Uterus (tissue), 4 donors: ENCODE measurements at places on chromosomes 6 and 20. TPM values are rescaled to one million over a fixed set of nuclear protein-coding genes. Genes with fewer than 3 reads are reported as not detected.

DNA sequence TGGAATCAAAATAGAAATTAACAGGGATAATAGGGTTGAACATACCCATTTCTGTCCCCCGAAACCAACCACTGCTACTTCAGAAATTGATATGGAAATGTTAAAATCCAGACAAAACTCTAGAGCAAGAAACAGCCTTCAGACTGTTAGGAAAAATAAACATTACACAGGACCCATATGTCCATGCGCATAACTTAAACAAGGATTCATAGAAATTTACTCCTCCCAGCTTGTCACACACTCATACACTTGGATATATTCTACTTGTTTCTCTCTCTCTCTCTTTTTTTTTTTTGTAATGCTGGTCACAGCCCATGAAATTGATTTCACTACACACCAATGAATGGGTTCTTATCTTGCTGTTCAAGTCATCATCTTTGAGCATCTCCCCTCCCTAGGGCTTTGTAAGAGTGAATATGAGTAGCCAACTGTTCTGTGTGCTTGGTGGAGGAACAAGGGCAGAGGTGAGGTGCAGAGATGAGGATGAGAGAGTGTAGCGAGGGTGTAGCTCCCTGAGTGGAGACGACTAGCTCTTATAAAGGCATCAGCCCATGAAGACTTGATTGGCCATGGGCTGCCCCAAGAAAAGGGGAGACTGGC lies 61.8 kb upstream of the MLN start:
- no peak overlapping the region for H3K4me3 ChIP-seq
- DNase-seq: no peak
- H3K27me3 ChIP-seq: no peaks in the 10 kb centered on the region

- H3K4me3 ChIP-seq: no peak overlapping the region
- no peaks in the 10 kb centered on the region for H3K27me3 ChIP-seq
- H3K4me1 ChIP-seq: no peaks in the 10 kb centered on the region
These were observed 33.4 kb upstream of the AAR2 start for GRCh38 chr20:36202891-36203338.

GRCh38 chr6:112910256-112910655 lies 563.1 kb downstream of the RFPL4B start:
- H3K4me1 ChIP-seq: no peaks in the 10 kb centered on the region
- H3K36me3 ChIP-seq: no peaks in the 10 kb centered on the region
- H3K27ac ChIP-seq: no peak overlapping the region
- no peak for DNase-seq
- H3K27me3 ChIP-seq: no peaks in the 10 kb centered on the region

Gene UNC5CL
- 1.2 TPM for total RNA-seq

DNA sequence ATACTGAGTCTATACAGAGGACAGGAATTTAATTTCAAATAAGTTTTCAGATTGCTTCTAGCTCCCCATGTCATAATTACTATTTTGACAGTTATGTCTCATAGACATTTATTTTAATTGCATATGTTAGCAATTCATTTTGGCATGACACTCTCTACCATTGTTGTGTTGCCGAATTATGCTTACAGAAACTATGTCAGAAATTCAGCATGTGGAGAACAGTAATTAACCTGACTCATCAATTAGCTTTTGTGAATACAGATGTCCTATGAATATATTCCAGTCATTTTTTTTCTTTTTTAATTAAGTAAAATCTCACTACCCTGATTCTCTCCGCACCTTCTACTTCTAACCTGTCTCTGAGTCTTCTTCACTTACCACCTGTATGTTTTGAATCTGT lies 105.1 kb downstream of the NKAIN2 start:
- no peaks in the 10 kb centered on the region for H3K4me1 ChIP-seq
- no peak overlapping the region for H3K27ac ChIP-seq
- no peak overlapping the region for H3K4me3 ChIP-seq
- no peaks in the 10 kb centered on the region for H3K36me3 ChIP-seq

DNA sequence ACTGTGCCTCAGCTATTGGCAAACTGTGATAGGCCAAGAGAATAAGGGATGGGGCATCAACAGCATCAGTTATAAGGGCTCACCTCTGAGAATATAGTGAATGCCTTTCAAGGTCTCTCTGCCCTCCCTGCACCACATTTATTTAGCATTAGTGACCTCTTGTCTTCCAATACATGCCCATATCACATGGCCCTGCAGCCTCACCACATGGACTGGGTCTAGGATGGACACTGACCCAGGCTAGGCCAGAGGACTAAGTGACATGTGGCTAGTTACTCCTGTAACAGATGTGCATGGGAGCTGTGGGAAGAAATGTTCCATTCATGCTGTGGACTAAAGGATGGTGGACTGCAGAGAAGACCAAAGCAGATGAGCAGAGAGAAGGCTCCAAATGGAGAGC lies 3.2 kb upstream of the BTN2A2 start:
- no peaks in the 10 kb centered on the region for H3K27me3 ChIP-seq
- DNase-seq: no peak
- no peak overlapping the region for H3K27ac ChIP-seq
- H3K4me3 ChIP-seq: no peak overlapping the region
- H3K36me3 ChIP-seq: no peaks in the 10 kb centered on the region

GRCh38 chr6:29663300-29664042 lies 6.6 kb downstream of the MOG start:
- H3K27ac ChIP-seq: no peak overlapping the region
- no peak overlapping the region for H3K4me3 ChIP-seq
- no peak for DNase-seq
- no peaks in the 10 kb centered on the region for H3K4me1 ChIP-seq

Gene SASH1
- total RNA-seq: 40.0 TPM

Gene FBXL4
- total RNA-seq: 40.9 TPM

GRCh38 chr6:44524476-44525227 lies 137.1 kb downstream of the CDC5L start:
- H3K4me3 ChIP-seq: no peak overlapping the region
- no peaks in the 10 kb centered on the region for H3K36me3 ChIP-seq
- no peak overlapping the region for H3K27ac ChIP-seq
- no peaks in the 10 kb centered on the region for H3K27me3 ChIP-seq
- H3K4me1 ChIP-seq: no peaks in the 10 kb centered on the region

GRCh38 chr6:169070506-169071176 lies 183.0 kb downstream of the THBS2 start:
- H3K27ac ChIP-seq: peak overlapping the region; percentile 90
- H3K27me3 ChIP-seq: no peaks in the 10 kb centered on the region
- H3K4me3 ChIP-seq: no peak overlapping the region
- H3K4me1 ChIP-seq: peaks cover 7% of the 10 kb centered on the region
- DNase-seq: peak; percentile 95

DNA sequence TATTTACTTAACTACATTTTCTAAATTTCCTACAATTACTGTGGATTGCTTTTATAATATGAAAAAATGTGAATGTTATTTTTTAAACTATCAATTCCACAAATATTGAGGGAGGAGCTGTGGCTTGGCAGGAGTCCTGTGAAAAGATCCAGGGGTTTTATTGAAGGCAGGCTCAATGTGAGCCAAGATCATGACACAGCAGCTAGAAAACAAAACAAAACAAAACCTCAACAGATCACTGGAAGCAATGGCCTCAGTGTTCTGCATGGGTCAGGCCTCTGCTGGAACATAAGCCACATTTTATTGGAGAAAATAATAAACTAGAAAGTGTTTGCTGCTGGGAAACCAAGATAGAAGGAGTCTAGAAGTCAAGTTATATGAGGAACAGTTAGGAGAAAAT lies 19.4 kb upstream of the RCAN2 start:
- no peaks in the 10 kb centered on the region for H3K27me3 ChIP-seq
- no peak overlapping the region for H3K4me3 ChIP-seq
- DNase-seq: no peak

Gene SMIM26
- 307 TPM for total RNA-seq

DNA sequence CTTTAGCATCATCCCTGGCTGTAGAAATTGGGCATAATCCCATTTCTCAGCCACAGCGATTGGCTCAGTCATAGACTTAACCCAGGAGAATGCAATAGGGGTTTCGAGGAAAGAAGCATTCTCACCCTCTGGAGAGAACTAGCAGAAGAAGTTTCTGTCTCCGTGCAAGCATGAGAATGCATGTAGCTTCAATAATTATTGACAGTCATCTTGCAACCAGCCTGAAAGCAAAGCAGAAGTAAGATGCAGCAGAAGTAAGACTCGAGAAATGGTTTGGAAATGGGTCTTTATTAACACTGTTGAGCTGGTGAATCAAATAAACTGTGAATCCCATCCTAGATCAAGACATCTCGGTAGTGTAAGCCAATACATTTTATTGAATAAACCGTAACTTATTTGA lies 828.8 kb upstream of the GJE1 start:
- H3K4me1 ChIP-seq: no peaks in the 10 kb centered on the region
- H3K4me3 ChIP-seq: no peak overlapping the region
- no peaks in the 10 kb centered on the region for H3K36me3 ChIP-seq
- no peak for DNase-seq
- H3K27me3 ChIP-seq: no peaks in the 10 kb centered on the region

DNA sequence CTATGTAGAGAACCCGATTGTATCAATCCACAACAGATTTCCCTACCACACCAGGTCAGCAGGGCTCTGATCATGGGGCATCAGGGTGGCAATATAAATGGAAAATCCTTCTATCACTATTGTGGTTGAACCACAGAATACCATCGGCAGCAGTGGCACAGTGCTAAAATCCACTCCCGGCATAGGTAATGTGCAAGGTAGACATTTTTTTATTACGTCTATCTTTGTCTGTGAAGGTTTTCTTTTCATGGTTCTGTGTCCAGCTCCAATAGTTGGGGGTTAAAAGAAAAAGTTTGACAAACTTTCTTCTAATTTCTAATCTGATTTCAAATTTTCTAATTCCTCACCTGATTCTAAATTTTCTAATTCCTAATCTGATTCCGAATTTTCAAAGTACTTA lies 302.7 kb upstream of the PREP start:
- H3K36me3 ChIP-seq: no peaks in the 10 kb centered on the region
- H3K4me3 ChIP-seq: no peak overlapping the region
- no peak overlapping the region for H3K27ac ChIP-seq
- no peaks in the 10 kb centered on the region for H3K4me1 ChIP-seq
- no peak for DNase-seq
- H3K27me3 ChIP-seq: no peaks in the 10 kb centered on the region

DNA sequence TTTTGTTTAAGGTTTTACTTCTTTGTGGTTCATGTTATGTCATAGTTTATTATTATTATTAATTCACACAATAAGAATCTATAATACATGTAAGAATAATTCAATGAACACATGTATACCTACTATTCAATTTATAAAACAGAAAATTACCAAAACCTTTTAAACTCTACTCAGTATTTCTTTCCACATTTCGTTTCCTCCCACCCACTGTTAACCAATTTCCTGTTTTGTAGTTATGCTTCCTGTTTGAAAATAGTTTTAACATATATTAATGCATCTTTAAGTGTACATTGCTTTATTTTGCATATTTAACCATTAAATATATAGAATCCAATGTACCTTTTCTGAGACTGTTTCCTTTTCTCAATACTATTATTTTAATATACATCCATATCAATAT lies 397.9 kb upstream of the SPTLC3 start:
- H3K27me3 ChIP-seq: no peaks in the 10 kb centered on the region
- H3K4me3 ChIP-seq: no peak overlapping the region
- H3K36me3 ChIP-seq: no peaks in the 10 kb centered on the region
- no peak for DNase-seq

- no peaks in the 10 kb centered on the region for H3K4me1 ChIP-seq
- no peak for DNase-seq
- H3K36me3 ChIP-seq: no peaks in the 10 kb centered on the region
- H3K27me3 ChIP-seq: no peaks in the 10 kb centered on the region
- no peak overlapping the region for H3K27ac ChIP-seq
These were observed 288.0 kb upstream of the TSHZ2 start for GRCh38 chr20:52684176-52684575.

DNA sequence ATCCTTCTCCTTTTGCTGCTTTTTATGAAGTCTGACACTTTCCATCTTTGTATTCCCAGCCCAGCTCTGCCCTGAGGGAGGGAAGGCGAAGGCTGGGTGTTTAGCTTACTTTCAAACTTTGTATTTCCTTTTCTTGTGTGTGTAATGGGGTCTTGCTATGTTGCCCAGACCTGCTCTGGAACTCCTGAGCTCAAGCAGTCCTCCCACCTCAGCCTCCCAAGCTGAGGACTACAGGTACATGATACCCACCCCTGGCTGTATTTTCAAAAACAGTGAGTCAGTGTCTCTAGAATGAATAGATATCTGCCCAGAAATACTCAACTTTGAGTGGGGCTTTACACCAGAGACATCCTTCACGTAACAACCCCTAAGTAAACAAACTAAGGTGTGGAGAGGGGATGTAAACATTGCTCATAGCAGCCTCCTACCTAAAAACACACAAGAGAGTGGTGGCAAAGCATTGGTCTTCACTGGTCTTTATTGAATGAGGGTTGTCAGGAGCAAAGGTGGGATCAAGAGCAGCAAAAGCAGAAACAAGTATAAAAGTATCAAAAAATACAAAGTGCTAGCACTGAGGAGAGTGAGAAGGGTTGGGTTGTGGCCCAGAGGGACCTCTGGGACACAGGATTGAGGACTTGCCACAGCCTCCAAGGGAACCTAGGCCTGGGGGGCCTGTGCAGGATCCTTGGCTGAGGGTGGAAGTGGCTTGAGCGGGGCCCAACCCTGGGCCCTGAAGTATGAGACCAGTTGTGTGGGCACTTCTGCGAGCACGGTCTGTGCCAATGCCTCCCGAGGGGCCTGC lies 10.2 kb downstream of the SPAG4 start:
- no peak for DNase-seq
- H3K36me3 ChIP-seq: no peaks in the 10 kb centered on the region
- H3K27ac ChIP-seq: no peak overlapping the region
- no peaks in the 10 kb centered on the region for H3K27me3 ChIP-seq

DNA sequence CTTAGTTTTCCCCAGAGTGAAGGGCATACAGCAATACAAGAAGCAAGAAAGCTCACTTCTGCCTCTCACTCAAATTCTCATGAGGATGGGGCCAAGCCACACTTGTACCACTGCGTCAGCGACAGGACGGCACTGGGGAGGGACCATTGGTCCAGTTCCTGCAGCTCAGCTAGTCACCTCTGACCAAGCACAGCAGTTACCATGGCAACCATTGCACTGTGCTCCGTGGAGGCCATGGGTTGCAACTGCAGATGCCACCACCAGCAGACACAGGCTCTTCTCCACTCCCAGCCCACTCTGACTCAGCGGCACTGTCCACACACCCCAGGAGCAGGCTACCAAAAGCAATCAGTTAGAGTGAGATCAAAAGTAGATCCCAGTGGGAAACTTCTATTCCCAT lies 441.1 kb upstream of the ARID1B start:
- DNase-seq: no peak
- no peaks in the 10 kb centered on the region for H3K4me1 ChIP-seq
- no peak overlapping the region for H3K27ac ChIP-seq
- no peaks in the 10 kb centered on the region for H3K36me3 ChIP-seq
- no peak overlapping the region for H3K4me3 ChIP-seq

- no peak for DNase-seq
- no peaks in the 10 kb centered on the region for H3K27me3 ChIP-seq
- no peaks in the 10 kb centered on the region for H3K4me1 ChIP-seq
- no peak overlapping the region for H3K4me3 ChIP-seq
These were observed 47.5 kb downstream of the ADGRG6 start for GRCh38 chr6:142349215-142349823.
